ENCODE measurements at places on chromosomes 2 and 18.

- no peak for DNase-seq
Measured at GRCh38 chr2:170462433-170463205, 252.5 kb upstream of the SP5 start.

DNA sequence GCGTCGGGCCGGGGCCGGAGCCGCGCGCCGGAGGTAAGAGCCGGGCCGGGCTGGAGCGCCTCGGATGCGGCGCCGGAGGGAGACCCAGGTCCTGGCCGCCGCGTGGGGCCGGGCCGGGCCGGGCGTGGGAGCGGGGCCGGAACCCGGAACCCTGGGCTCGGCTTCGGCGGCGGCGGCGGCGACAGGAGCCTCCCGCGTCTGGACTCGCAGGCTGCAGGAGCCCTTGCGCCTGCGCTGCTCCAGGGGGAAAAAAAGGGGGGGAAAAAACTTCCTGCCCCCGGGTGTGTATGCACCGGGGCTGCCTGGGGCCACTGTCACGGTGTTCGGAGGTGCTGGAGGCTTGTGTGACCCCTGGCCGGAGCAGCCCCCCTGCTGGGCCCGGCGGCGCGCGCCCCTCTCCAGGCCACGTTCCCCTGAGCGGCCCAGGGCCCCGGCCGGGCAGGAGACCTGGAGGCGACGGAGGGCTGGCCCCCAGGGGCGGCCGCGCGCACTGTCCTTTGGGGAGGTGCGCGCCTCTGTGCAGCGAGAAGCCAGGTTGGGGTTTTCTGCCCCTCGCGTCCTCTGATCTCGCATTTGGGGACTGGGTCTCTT lies 864 bp downstream of the KLHL29 start:
- no peak for DNase-seq

GRCh38 chr2:146228466-146229058 lies 1616.3 kb upstream of the ACVR2A start:
- no peak for DNase-seq

GRCh38 chr2:212237350-212238095 lies 301.1 kb downstream of the ERBB4 start:
- no peak for DNase-seq

DNA sequence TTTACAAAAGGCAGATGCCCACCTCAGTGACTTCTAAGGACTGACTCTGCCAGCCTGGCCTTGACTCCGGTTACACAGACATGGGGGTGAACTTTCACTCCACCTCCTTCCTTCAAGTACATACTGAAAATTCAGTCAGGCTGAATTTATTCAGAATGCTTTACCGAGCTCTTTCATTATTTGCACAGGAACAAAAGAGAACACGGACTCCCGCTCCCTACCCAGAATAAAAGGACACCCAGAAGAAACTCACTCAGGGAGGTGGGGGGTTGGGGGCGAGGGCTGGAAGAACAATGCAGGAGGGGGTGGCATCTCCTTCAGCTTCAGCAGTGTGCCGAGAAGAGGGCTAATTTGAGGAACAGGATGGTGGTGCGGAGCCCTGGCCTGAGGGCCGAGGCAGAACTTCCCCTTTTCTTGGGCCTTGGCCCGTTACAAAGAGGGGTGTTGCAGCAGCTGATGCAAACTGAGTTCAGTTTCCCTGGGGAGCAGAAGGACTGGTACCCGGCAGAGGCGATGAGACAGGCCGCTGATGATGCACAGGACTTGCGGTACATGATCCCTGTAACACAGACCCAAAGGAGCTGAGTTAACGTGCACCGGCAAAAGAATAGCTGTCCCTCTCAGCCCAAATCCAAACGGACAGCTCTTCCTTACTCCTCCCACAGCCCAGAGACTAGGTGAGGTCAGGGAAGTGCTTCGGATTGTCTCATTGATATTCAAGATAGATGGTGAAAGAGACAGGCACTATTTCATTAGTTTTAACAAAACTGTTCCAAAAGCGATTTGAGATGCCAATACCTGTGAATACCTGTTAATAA lies 24.1 kb downstream of the LYPD1 start:
- DNase-seq, result no peak
